ENCODE measurements at places on chromosomes 7 and 10.
A peak's percentile ranks its signal among the peaks of the same experiment; 100 is the strongest.

DNA sequence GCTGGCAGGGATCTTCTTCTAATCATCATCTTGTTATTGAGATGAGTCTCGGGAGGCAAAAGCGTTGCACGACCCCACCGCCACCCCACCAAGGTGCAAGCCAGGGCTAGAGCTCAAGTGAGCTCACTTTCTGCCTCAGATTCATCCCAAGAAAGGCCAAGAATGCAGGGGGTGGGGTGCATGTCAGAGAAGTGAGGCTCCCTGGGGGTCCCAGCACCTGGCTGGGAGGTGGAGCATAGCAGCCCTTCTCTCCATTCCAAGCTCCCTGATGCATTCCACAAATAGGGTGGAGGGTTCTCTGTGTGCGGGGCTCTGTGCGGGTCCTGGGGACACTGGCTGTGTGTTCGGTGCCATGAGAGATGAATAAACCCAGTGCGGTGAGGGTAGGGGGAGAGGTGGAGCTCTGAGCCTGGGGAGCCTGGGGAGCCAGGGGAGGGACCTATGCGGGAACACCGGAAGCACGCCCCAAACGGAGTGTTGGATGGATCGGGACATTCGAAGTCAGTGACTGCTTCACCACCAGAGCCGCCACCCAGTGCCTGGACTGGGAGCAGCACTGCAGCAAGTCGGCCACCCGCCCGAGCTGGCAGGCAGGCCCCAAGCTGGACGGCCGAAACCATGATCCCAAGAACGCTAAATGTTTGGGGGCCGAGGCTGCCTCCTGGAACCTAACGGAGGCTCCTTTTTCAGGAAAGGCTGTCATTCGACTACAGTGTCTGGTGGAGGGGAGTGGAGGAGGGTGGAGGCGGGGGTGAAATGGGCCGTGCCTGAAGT lies 17.9 kb upstream of the HMX3 start:
- no peak for DNase-seq

- no peak for DNase-seq
Measured at GRCh38 chr10:63376560-63377304, 89.0 kb downstream of the JMJD1C start.

- no peak for DNase-seq
Measured at GRCh38 chr7:45224832-45225231, 67.2 kb downstream of the RAMP3 start.

- DNase-seq, result no peak
Measured at GRCh38 chr10:125281091-125281490, 120.7 kb upstream of the CTBP2 start.

GRCh38 chr7:6546498-6547251 lies 4.6 kb downstream of the GRID2IP start:
- DNase-seq, result peak; percentile 37

- no peak for DNase-seq
Measured at GRCh38 chr10:3500408-3500856, 284.6 kb downstream of the KLF6 start.

- no peak for DNase-seq
Measured at GRCh38 chr7:112366886-112367285, 83.4 kb upstream of the IFRD1 start.

GRCh38 chr10:963655-964054 lies 24.6 kb upstream of the GTPBP4 start:
- no peak for DNase-seq

DNA sequence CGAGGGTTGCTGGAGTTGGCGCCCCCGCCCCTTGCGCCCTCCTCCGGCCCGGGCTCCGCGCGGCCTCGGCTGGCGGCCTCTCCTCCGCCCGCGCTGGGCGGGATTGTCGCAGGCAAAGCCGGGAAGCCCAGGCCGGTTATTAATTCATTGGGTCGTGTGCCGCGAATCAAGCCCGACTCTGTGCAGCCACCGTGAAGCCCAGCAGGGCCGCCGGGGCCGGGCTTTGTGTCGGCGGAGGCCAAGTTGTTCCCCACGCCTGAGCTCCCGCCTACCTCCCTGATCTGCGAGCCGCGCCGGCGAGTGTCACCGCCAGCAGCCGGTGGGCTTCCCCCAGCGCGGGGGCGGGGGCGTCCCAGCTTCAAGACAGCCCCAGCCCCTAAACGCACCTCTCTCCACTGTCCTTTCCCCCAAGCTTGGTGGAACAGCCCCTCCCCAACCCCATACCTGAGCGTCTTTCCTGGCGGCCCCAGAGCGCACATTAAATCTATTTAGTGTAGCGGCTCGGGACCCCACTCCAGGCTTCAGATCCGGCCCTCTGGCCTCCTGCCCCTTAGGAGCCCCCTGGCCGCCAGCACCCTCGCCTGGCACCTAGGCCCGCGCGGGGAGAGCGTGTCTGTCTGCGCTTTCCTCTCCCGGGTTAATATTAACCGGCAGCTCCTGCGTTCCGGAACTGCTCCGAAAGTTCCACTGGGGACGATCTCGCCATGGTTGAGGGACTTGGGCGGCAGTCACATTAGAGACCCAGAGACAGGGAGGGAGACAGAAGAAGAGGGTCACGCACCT lies 3.5 kb downstream of the SHH start:
- no peak for DNase-seq

- DNase-seq, result no peak
Measured at GRCh38 chr7:121519548-121520521, 123.7 kb upstream of the FAM3C start.

Data from NCI-H510A treated with DMSO at 0.1 percent for 48 hours (cell line).